ENCODE measurements at places on chromosomes 13 and 19. TPM values are rescaled to one million over a fixed set of nuclear protein-coding genes. Genes with fewer than 3 reads are reported as not detected.

The C5AR2 gene
- total RNA-seq, result not detected

DNA sequence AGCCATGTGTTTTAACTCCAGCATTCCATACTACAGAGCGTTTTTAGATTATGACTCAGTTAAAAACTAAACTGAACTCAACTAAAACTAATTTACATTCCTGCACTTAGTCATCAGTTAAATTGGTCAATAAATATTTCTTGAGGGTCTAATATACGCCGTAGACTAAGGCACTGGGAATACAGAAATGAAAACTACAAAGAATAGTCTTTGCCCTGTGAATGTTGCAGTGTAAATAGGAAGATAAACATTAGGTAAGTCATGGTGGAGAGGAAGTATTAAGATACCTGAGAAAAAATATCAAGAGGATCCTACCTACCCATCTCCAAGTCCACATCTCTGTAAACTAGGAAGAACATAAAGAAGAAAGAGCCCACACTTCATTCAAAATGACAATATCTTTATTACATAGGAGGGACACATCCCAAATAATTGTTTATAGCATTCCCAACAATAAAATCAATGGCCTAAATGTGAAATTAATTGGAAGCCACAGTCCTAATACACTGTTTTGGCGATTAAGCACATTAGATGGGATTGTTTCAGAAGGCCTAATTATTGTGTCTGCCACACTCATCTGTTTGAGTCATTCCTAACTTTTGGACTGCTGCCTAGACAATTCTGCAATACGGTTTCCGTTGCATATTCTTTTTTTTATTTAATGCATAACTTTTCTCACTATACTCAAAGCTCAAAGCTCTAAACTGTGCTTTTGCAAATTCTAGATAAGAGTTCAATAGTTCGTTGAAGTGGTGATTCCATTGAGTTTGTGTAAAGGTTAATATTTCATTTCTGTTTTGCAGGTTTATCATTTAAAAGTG is 52.9 kb downstream of the MBNL2 start:
- H3K36me3 ChIP-seq, result no peaks in the 10 kb centered on the region
- H3K27ac ChIP-seq, result no peak overlapping the region
- no peak overlapping the region for H3K4me3 ChIP-seq
- H3K4me1 ChIP-seq, result no peaks in the 10 kb centered on the region
- no peaks in the 10 kb centered on the region for H3K27me3 ChIP-seq

DNA sequence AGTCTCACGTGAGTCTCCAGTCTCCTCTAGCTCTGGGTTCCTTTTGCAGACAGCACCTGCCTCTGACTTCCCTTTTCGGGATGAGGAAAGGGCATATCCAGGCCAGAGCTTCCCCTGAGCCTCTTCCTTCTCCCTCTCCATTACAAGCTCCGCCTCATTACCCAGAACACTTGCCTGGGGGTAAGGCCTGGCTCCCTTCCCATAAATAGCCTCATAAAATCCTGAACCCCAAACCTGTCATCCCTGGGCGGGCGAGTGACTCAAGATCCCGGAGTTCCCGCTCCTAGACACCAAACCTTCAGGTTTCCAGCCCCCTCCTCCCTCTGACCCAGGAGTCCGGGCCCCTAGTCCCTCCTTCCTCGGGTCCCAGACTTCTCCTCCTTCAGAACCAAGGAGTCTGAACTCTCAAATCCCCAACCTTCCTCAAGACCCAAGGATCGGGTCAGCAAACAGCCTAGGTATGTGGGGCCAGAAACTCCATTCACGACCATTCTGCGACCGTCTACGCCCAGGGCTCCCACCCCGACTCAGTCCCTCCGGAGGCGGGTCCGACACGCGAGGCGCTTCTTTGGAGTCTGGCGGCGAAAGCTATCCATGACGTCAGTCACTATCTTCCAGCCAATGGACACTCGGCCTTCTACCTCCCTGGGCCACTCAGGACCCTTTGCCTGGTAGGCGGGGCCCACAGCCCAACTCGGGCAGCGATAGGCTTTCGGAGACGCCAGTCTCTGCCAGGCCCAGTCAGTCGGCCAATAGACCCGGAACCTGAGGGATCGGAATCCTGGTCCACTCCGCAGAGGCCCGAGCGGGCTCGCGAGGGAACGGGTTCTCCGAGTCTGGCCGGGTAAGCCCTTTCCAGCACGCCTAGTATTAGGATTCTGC is 6.5 kb upstream of the CNFN start:
- H3K4me1 ChIP-seq, result peaks cover 3% of the 10 kb centered on the region
- H3K36me3 ChIP-seq, result peaks cover 5% of the 10 kb centered on the region
- H3K4me3 ChIP-seq, result peak overlapping the region; percentile 91
- no peaks in the 10 kb centered on the region for H3K27me3 ChIP-seq

- H3K4me1 ChIP-seq, result no peaks in the 10 kb centered on the region
- no peaks in the 10 kb centered on the region for H3K36me3 ChIP-seq
- no peak overlapping the region for H3K27ac ChIP-seq
- no peak overlapping the region for H3K4me3 ChIP-seq
Observed at GRCh38 chr13:73593199-73593765, 534.5 kb downstream of the KLF5 start.

DNA sequence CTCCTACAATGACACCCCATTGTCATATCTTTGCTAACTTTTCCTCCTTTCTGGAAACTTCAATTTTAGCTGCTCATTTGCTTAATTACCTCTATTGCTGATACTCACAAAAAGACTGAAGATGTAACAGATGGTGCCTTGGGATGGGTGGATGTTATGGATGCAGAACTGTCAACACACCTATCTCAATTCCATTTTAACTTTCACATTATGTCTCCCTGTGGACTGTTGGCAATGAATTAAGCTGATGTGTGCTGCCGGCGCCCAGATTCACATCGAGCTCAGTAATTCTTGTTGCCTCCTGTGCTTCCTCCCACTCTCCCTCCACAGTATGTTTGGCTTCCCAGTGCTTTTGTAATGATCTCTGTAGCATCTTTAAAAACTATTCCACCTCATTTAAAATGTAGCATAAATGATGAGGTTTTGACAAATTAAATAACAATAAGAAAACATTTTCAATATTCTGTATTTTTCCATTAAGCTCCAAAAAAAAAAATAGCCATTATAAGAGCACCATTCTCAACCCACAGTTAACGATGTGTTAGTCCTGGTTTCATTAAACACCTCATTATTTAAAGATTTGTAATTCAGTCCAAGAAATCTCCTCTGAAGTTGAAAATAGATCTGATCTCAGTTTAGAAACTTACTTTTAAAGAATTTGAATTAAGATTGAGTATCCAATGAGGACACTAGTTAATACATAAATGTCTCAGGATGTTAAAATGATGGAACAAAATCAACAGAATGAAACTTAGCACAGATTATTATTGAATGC is 99.9 kb upstream of the FAM216B start:
- no peak overlapping the region for H3K4me3 ChIP-seq
- no peaks in the 10 kb centered on the region for H3K36me3 ChIP-seq
- H3K27me3 ChIP-seq, result no peaks in the 10 kb centered on the region
- peaks cover 5% of the 10 kb centered on the region for H3K4me1 ChIP-seq
- H3K27ac ChIP-seq, result no peak overlapping the region
- DNase-seq, result no peak

DNA sequence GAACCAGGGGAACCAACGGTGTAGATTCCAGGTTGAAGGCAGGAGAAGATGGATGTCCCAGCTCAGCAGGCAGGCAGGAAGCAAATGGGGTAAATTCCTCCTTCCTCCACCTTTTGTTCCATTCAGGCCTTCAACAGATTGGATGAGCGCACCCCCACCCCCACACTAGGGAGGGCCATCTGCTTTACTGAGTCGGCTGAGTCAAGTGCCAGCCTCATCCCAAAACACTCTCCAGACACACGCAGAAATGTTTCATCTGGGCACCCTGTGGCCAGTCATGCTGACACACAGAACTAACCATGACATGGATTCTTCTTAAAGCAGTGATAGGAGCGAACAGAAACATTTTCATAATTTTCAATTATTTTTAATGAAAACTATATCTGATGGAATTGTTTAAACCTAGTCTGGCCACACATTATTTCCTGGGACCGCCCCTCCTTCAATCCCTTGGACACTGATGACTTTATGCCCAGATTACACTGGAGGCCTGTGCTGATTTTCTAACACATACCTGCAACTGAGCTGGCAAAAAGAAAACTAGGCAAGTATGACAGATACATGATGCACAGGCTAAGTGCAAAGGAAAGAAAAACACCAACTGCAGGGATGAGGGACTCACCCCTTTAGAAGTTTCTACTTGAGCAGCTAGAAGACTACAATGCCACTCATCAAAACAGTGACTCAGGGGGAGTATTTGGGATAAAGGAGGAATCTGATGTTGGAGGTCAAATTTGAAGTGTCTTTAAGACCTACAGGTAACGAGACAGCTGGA is 154.2 kb downstream of the TNFRSF19 start:
- no peaks in the 10 kb centered on the region for H3K27me3 ChIP-seq
- H3K36me3 ChIP-seq, result no peaks in the 10 kb centered on the region
- no peak for DNase-seq
- no peak overlapping the region for H3K27ac ChIP-seq
- H3K4me1 ChIP-seq, result no peaks in the 10 kb centered on the region

DNA sequence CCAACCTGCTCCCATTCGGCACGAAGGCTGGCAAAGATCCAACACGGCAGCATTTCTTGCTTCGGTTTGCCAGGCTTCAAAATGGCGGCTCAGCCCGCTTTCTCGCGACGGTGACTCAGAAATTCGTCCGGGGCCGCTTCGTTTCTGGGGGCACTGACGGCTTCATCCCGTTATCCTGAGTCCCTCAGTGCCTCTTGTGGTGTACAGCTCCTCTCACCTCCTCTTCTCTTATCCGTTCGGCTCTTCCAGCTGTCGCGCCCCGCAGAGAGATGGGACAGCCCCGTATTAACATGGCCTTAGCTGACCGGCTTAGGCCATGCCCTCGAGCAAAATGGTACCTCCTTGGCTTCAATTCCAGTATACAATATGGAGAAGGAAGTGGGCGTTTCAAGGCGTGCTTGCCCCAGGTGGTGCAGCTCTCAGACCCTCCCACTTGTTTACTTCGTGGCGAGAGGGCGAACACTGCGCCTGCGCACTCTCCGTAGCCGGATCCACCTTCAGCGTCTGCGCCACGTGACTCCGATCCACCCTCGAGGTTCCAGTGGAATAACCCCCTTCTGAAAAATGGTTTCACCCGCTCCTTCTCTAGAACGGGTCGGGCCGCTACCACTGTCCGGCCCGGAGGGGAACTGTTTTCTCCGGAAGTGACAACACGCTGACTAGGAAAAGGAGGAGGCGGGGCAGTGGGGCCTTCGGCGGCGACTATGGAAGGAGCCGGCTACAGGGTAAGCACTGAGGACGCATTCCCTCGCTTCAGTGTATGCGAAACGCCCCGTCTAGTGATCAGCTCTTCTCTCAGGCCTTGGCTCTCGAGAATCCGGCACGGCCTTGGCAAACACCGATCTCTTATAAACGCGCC is at the start of the genes AKT1S1 and TBC1D17:
Gene AKT1S1, minus strand, starts transcription at position 336 of the 859 bp plus-strand sequence. CDS start 4,060 bp downstream, outside the sequence.
Gene TBC1D17, plus strand, starts transcription at position 683 of the 859 bp plus-strand sequence. Its CDS starts 22 bp downstream, at position 705.
- no peak within 1 kb of the TSS for H3K4me3 ChIP-seq
- DNase-seq, result peak; percentile 99
- no peaks in the 10 kb centered on the region for H3K4me1 ChIP-seq
- peaks cover 35% of the 10 kb centered on the region for H3K36me3 ChIP-seq
- H3K27me3 ChIP-seq, result no peaks in the 10 kb centered on the region
- H3K27ac ChIP-seq, result peak within 1 kb of the TSS; percentile 80

GRCh38 chr19:3768015-3768747 is 3.8 kb downstream of the RAX2 start:
- peaks cover 15% of the 10 kb centered on the region for H3K36me3 ChIP-seq
- no peak overlapping the region for H3K4me3 ChIP-seq
- H3K4me1 ChIP-seq, result no peaks in the 10 kb centered on the region
- DNase-seq, result no peak
- H3K27me3 ChIP-seq, result no peaks in the 10 kb centered on the region
- H3K27ac ChIP-seq, result no peak overlapping the region

- H3K4me1 ChIP-seq, result no peaks in the 10 kb centered on the region
- H3K36me3 ChIP-seq, result 0 out of 2 replicates have a peak, but pooled peaks cover 4% of the 10 kb centered on the region
- H3K27me3 ChIP-seq, result no peaks in the 10 kb centered on the region
Observed at GRCh38 chr19:12331211-12331941, 2.1 kb downstream of the ZNF563 start.

Data from H9 (cell line).